ENCODE measurements at places on chromosomes 4 and X. TPM values are rescaled to one million over a fixed set of nuclear protein-coding genes. Genes with fewer than 3 reads are reported as not detected.

GRCh38 chr4:182205306-182205705 lies 37.9 kb upstream of the TENM3 start:
- DNase-seq = no peak

GRCh38 chrX:129825746-129826505 lies 17.8 kb downstream of the ZDHHC9 start:
- DNase-seq = no peak

- DNase-seq = no peak
Observed at GRCh38 chr4:88910101-88910500, 146.9 kb downstream of the FAM13A start.

GRCh38 chr4:184450045-184450444 lies 24.3 kb downstream of the IRF2 start:
- DNase-seq = no peak

GRCh38 chr4:38562751-38563198 lies 101.2 kb upstream of the KLF3 start:
- DNase-seq = peak; percentile 56

GRCh38 chr4:2264481-2265041 lies 2.7 kb upstream of the MXD4 start:
- DNase-seq = peak; percentile 56

- no peak for DNase-seq
Observed at GRCh38 chr4:150323406-150324325, 245.4 kb downstream of the DCLK2 start.

Gene GPR82
- total RNA-seq = not detected

All from psoas muscle (tissue), 8 donors.